Stimulated activated CD4-positive, alpha-beta T cell treated with anti-CD3 and anti-CD28 coated beads, Interleukin-1b, Interleukin-23, amount 100 ng/mL, for 1 hour (primary cell): ENCODE measurements at places on chromosomes 7 and 10.

DNA sequence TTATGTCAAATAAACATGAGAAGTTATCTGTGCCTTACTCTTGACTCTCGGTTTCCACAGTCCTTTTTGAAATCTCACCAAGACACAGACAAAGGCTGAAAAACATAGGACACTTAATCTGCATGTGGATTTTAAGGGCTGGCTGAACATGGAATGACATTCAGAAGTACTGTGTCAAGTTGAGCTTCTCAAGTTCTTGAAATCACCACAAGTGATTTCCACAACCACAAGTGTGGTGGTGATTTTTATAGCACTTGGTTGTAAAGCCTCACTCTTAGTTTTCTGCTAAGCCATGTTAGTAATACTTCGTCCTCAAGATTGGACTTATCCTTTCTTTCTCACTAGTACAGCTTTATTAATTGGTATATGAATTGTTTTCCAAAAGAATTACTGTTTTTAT lies 29.6 kb downstream of the FOXP2 start:
- no peak for DNase-seq

- DNase-seq = no peak
Observed at GRCh38 chr7:12670000-12670729, 17.3 kb upstream of the ARL4A start.

- no peak for DNase-seq
Observed at GRCh38 chr10:48501787-48502771, 102.8 kb downstream of the ARHGAP22 start.

- no peak for DNase-seq
Observed at GRCh38 chr10:129792141-129792540, 171.9 kb downstream of the EBF3 start.

DNA sequence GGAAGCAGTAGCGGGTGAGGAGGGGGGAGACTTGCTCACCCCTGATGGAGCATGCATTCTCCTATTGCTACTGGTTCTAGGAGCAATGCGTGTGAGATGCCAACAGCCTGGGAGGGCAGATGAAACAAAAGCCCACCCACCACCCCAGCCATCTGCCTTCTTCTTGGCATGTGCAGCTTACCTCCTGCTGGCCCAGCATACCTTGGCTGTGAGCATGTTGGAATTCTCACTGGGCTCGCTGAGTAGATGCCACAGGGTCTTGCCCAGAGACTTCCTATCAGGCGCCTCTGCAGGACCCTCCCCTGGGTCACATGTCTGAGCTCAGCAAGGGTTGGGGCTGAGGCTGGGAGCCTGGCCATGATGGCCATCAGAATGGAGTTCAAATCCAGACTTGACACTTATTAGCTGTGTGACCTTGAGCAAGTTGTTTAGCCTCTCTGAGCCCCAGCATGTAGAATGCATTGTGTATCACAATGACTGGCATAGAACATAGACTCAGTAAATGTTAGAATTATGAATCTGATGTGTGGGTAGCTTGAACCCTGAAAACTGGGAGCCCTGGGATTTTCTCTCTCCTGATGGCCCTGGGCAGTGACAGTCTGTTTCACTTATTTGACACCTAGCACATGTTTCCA lies 38.2 kb downstream of the CDH23 start:
- no peak for DNase-seq

DNA sequence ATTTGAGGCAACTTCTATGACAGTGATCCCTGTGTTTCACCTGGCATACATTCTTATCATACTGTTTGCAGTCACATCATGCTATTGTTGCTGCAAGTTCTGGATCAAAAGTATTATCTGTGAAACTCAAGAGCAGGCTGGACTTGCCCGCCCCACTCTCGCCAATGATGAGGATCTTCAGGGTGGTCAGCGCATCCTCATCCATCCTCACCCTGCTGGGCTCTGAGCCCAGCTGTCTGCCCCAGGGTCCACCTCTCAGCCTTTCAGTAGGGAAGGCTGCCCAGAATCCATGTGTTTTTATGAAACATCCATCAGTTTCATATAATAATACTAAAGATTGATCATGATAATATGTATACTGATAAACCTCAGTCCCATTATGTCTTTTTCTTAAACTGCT lies 55.4 kb upstream of the KIF5B start:
- DNase-seq = no peak

- DNase-seq = no peak
Observed at GRCh38 chr10:96646751-96647166, 59.9 kb upstream of the TM9SF3 start.

- no peak for DNase-seq
Observed at GRCh38 chr10:63423494-63423893, 42.3 kb downstream of the JMJD1C start.

GRCh38 chr7:780516-780915 lies 51.8 kb upstream of the SUN1 start:
- no peak for DNase-seq

GRCh38 chr7:23586159-23586558 lies 11.0 kb upstream of the CCDC126 start:
- no peak for DNase-seq

- DNase-seq = no peak
Observed at GRCh38 chr7:30975256-30975899, 11.6 kb downstream of the GHRHR start.

DNA sequence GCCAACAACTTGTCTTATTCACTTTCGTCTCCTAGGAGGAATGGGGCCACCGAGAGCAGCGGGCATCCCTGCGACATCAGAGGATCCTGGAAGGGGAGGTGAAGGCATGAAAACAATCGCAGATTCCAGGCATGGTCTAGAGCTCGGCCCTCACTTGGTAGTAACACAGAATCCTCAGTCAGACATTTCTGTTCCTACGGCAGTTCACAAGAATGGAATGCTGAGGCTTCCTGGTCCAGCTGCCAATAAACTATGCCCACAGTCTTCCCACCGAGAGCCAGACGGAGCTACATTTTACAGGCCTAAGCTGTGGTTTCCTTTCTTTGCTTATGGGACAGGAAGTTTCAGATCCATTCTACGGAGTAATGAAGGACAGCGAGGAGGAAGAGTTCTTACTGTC lies 75.8 kb downstream of the OR13A1 start:
- DNase-seq = no peak

GRCh38 chr10:119609516-119609915 lies 12.8 kb upstream of the TIAL1 start:
- DNase-seq = no peak

DNA sequence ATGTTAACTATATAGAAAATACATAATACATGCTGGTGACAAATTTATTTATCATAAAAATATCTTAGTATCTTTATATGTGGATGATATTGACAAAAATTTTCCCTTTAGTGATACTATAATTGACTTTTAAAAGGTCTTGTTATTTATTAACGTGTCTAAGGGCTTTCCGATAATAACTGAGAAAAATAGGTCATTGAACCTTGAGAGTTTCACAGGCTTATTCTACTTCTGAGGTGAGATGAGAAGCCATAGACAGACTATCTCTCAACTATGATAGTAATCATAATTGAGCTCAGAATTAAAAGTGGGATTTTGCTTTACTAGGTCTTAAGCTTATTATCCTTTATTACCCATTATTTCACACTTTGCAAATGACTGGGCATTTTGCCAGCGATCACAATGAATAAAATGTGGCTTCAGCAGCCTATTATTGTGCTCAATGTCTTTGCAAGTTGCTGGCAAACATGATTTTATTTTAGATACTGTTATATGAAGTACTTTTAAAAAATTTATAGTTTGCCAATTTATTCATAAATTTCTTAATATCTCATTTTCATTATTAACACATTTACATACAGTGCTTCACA lies 574.5 kb downstream of the ZWINT start:
- DNase-seq = no peak

- DNase-seq = no peak
Observed at GRCh38 chr10:8665322-8665721, 610.8 kb downstream of the GATA3 start.

DNA sequence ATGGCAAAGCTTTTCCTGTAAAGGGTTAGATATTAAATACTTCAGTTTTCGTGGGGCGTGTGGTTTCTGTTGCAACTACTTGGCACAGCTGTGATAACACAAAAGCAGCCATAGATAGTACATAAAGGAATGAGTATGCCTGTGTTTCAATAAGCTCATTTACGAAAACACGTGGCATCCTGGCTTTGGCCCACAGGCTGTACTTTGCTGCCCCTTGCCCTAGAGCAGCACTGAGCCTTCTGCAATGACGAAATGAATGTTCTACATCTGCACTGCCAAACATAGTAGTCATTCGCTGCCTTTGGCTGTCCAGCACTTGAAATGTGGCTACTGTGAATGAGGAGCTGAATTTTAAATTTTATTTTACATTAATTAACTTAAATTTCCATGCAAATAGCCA lies 376.2 kb upstream of the TPK1 start:
- DNase-seq = no peak

DNA sequence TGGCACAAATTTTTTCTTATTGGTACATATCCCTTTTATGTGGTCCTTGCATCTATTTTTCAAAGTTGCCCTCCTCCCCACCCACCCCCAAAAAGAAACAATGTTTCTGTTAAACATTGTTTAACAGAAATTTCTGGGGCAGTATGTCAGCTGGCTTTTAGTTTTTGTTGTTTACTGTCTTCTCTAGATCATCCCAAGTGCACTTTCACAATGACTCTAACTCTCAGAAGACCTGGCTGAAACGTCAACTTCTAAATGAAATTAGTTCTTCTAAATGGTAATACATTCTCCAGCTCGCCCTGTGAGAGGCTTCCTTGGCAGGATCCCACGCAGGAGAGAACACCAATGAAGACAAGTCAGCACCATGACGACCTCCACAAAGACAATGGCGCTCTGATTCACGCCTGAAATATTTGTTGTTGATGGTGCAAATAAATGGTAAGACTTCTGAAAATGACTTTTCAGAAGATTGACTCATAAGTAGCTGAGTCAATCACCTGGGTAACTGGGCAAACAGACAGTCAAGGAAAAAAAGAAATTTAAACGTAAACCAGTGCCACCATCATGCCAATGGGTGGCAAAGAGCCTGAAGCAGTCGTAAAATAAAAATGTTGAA lies 293.7 kb downstream of the FZD1 start:
- DNase-seq = no peak
